GM12865 (cell line): ENCODE measurements at places on chromosomes 11 and 22.

GRCh38 chr11:121237686-121238658 is 54.6 kb upstream of the SC5D start:
- DNase-seq: peak; percentile 80

- no peak for DNase-seq
Measured at GRCh38 chr11:38648604-38649003, 2050.6 kb upstream of the RAG2 start.

DNA sequence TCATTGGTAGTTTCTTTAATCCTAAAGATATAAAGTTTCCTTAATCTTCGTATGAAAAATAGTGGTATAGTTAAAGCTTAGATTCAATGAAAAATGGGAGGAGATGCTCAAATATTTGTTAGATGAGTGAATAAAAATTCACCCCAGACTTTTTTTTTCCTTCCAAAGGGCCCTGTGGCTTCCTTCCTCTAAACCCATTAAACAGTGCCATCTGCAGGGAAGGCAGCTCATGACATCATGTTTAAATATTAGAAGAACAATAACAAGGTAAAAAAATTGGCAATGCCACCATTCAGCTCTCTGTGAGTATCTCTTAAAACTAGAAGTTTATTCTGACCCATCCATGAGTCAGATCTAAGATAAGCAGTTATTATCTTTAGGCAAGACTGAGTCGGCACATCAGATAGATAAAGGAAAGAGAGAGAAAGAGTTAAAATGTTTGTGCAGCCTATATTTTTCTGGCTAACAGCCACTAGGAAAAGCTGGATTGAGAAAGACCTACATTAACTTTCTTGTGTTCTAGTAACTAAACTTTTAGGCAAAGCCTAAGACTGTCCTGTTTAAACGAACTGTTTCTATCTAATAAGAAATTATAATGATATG is 19.1 kb upstream of the OOSP1 start:
- peak; percentile 37 for DNase-seq

GRCh38 chr11:64344787-64345186 is 4.8 kb downstream of the CCDC88B start:
- DNase-seq: no peak

GRCh38 chr22:46688949-46689348 is 49.1 kb downstream of the CERK start:
- DNase-seq: no peak
